GM23338 (cell line): ENCODE measurements at places on chromosomes 16 and 17.

DNA sequence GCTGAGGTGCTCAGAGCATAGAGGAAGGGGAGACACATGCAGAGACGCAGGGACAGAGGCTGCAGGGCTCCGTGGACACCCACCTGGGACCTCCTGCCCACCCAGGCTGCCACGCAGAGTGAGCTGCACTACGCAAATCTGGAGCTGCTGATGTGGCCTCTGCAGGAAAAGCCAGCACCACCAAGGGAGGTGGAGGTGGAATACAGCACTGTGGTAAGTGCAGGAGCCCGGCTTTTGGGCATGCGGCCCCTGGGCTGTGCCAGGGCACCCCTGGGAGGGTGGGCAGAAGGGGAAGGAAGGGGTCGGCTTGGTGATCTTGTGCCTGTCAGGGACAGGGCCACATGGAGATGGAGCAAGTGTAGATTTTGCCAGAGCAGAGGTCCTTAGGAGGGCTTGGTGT lies 15.2 kb downstream of the CD300A start:
- DNase-seq = no peak

DNA sequence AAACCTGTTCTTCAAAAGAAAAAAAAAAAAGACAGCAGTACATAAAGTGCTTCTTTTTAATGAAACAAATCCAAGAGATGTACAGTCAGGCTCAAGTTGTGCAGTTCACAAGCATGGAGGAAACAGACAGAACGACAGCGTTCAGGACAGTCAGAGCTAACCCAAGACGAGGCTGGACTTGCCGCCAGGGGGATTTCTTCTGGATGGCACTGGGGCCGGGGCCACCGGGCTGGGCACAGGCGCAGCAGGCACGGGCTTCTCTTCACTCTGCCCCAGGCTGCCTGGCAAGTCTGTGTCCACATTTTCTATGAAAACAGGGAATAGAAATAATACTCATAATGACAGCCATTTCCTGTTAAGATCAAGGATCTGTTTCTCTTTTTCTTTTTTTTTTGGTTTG lies 4.4 kb upstream of the NT5C start:
- no peak for DNase-seq

- no peak for DNase-seq
These were observed 53.0 kb downstream of the IQCK start for GRCh38 chr16:19771040-19771439.

DNA sequence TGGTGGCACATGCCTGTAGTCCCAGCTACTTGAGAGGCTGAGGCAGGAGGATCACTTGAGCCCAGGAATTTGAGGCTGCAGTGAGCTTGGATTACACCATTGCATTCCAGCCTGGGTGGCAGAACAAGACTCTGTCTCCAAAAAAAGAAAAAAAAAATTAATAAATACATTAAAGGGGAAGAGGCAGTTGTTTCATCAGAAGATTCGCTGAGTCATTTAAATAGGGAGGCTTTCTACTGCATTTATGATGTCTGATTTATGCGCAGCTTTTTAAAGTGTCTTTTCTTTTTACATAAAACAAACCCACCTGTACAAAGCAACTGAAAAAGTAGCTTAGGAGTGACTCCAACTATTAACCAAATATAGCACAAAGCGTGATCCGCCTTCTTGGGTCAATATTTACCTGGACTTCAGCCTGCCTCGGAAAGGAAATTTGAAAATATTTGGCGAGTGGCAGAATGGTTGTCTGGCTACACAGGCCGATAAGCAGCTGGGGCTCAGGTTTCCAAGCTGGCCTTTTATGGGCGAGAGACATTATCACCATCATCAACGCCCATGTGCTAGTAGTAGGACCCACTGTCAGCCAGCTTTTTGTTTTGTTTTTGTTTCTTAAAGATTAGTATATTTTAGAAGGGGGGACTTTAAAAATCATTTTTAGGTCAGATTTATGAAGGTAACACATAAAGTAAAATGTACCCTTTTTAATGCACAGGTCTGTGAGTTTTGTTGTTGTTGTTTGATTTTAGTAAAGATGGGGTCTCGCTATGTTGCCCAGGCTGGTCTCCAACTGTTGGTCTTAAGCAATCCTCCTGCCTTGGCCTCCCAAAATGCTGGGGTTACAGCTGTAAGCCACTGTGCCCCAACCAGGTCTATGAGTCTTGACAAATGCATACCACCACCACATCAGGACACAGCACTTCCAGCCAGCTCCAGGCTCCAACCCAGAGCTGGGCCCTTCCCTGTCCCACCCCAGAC lies 42.5 kb upstream of the RASD1 start:
- no peak for DNase-seq

DNA sequence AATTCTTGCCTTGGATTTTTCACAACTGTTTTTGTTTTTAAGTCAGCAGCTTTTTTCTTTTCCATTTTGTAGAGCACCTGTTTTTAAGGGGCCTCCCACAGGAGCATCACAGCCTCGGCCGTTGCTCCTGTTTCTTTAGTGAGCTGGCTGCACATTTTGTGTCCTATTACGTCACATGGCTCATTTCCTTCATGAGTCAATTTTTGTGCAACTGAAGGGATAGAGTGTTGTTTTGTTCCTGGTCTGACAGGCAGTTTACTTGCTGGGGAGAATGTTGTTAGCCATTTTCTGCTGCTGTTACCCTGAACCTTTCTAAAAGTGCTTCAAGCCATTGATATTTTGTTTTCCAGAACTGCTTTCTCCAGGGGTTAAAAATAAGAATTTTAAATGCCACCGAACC lies 45.0 kb upstream of the CRISPLD2 start:
- DNase-seq = no peak

DNA sequence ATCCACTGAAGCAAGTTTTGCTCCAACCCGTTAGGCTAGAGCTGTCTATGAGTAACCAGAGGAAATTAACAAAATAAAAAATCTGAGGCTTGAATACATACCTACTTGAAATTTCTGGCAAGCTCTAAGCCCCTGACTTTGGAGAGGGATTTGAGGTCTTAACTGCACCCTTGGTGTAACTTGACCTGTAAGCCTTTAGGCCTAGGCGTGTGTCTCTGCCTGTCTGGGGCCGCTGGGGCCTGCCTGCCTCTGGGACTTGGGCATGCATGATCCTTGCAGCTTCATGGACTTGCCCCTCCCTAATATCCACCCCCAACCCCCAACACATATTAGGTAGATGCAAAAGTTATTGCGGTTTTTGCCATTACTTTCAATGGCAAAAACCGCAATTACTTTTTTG lies 3.7 kb upstream of the CDC42EP4 start:
- DNase-seq = no peak

DNA sequence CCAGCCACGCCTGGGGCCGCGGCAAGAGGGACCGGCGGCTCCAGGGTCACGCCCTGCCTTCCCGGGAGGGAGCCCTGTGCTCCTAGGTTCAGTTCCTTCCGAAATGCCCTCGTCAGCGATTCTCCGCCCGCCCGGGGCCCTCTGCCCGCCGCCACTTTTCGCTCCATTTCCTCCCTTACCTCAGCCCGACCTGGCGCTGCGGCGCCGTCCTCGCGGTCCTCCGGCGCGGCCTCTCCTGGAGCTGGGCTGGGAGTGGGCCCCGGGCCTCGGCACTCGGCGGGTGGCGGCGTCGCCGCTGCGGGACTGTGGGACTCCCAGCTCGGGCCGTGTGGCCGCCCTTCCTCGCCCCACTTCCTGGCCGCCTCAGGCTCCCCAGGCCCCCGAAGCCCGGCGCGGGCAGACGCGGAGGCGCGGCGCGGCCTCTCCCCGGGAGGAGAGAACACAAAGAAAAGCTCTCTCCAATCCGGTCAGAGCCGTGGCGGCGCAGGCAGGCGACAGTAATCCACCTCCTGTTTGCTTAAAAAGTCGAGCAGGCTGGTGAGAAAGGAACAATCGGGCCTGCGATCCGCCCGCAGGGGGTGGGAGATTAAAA lies 1.6 kb downstream of the BAHCC1 start:
- DNase-seq = peak; percentile 85

- no peak for DNase-seq
These were observed 1.0 kb downstream of the GSDMA start for GRCh38 chr17:39963829-39964228.

- DNase-seq = peak; percentile 93
These were observed 36.9 kb downstream of the SYCE1L start for GRCh38 chr16:77236063-77236511.

DNA sequence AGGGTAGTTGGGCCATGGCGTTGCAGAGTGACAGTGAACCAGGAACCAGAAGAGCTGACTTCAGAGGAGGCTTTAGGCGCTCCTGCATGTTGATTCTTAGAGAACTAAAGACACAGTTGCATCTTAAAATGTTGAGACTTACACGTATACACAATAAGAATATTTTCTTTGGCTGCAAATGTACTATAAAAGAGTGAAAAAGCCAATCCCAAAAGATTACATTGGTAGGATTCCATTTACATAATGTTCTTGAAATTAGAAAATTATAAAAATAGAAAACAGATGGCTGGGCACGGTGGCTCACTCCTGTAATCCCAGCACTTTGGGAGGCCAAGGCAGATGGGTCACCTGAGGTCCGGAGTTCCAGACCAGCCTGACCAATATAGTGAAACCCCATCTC lies 738.8 kb downstream of the WWOX start:
- no peak for DNase-seq

DNA sequence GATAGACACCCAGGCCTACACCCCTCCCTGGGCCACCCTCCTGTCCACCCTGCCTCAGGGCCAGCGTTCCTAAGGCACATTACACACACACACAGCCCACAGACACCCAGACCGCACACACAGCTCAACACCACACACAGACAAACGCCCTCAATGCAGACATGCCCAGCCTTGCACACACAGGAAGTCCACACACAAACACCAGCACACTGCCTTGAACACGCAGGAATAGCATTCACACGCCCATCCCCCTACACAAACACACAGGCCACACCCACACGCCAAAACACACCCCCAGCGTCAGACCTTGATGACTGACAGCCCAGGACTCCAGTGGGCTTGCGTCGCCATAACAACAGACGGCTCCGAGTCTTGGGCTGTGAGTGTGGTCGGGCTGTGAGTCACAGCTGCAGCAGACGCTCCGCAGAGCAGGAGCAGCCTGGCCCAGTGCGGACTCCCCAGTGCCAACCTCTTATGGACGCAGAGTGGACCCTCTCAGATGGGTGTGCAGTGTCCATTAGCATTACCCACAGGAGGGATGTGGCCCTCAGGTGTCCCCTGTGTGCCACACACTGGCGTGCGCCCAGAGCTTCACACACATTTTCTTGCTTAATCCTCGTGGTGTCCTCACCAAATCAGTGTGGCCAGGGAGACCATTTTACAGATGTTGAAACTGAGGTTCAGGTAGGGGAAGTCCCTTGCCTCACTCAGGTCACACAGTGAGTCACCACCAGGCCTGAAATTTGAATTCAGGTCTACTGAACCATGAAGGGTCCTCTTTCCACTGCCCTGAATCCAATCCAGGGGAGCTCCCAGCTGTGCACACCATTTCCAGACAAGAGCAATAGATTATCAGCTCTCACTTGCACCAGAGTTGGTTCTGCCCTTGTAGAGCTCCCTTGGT lies 17.8 kb upstream of the RAI1 start:
- DNase-seq = peak; percentile 90

DNA sequence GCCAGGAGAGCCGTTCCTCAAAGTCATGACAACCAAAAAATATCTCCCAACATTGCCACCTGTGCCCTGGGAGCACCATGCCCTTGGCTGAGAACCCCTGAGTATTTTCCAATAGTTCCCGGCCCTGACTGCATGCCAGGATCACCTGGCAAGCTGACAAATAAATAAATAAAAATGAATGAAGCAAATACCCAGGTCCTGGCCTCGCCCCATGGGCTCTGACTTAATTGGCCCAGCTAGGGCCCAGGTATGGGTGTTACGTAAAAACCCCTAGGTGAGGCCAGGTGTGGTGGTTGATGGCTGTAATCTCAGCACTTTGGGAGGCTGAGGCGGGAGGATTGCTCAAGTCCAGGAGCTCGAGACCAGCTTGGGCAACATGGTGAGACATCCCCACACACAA lies 2.7 kb upstream of the C16orf74 start:
- DNase-seq = no peak

- peak; percentile 8 for DNase-seq
These were observed 34.9 kb upstream of the SSTR5 start for GRCh38 chr16:1037394-1038257.

GRCh38 chr17:32659419-32659842 lies 172.6 kb downstream of the CDK5R1 start:
- peak; percentile 76 for DNase-seq

- peak; percentile 55 for DNase-seq
These were observed 858 bp upstream of the SMARCE1 start for GRCh38 chr17:40648384-40648968.

GRCh38 chr17:64974750-64975317 lies 55.6 kb upstream of the LRRC37A3 start:
- DNase-seq = no peak

DNA sequence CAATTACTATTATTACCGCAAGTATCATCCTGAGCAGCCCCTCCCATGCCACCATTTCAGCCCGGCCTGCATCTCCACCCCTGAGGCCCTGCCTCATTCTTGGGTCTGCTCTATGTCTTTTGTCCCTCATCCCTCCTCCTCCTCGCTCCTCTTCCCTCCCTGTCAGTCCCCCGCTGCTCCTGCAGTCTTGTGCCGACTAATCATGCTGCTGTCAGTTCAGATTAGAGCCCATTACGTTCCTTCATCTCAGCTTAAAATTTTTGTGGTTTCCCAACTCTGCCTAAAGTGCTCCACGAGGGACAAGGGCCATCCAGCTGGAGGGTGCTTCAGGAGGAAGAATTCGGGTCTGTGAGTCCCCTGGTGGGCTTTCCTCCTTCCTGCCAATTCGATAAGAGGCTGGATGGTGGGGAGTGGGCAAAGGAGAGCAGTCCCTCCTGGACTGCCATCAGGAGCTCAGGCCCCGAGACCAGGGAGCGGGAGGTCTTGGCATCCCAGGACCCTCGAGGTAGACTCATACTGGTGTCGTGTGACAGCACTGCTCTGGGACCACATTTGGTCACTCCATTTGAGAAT lies 32.9 kb upstream of the GOSR2 start:
- DNase-seq = no peak

GRCh38 chr16:70725912-70726828 lies 40.3 kb upstream of the MTSS2 start:
- DNase-seq = no peak

GRCh38 chr16:35184356-35184870 lies 1725.0 kb downstream of the TP53TG3F start:
- no peak for DNase-seq

DNA sequence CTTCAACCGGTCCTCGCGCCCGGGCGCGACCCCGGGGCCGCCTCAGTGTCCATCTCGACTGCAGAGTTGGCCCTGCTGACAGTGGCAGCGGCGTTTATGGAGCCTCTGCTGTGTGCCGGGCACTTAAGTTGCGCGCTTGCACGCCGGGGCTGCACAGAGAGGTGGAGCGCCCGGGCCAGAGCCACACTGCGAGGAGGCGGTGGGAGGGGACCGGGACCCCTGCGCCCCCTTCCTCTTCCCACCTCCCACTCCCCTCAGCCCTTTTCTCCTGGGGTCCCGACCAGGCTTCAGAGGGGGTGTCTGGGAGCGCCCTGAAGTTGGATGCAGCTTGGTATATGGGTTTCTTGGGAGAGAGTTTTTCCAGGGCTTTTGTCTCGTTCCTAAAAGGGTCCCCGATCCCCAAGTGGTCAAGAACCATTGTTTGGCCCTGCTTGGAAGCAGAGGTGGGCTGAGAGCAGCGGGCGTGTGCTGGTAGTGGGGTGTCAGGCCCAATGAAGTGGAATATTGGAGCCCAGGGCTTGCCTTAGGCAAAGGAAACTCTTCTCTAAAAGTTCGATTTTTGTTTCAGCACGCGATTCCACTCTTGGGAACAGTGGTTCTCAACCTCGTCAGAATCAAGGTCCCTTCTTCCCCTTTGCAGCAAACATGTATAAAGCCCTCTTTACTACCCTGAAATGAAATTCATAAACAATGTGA lies 605 bp downstream of the MRTFB start:
- peak; percentile 41 for DNase-seq
